ENCODE measurements at places on chromosomes 13 and 19.

DNA sequence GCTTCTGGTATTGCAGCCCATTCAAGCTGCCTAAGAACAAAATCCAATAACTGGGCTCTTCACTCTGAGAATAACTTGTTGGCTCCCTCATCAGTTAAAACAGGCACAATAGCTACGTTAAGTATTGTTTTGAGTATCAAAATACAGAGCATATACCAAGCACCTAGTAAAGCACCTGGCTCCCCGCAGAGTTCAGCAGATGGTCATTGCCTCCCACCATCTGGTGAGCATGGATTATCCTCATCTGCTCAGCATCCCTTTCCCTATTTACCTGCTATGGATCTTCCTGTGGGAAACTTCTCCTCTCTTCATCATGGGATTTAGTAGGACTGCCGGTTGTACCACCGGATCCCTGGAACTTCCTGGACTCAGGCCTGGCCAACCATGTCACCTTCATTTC lies 199.2 kb upstream of the MAB21L1 start:
- DNase-seq = peak; percentile 63

- no peak for DNase-seq
Measured at GRCh38 chr13:34657716-34658115, 284.4 kb upstream of the NBEA start.

DNA sequence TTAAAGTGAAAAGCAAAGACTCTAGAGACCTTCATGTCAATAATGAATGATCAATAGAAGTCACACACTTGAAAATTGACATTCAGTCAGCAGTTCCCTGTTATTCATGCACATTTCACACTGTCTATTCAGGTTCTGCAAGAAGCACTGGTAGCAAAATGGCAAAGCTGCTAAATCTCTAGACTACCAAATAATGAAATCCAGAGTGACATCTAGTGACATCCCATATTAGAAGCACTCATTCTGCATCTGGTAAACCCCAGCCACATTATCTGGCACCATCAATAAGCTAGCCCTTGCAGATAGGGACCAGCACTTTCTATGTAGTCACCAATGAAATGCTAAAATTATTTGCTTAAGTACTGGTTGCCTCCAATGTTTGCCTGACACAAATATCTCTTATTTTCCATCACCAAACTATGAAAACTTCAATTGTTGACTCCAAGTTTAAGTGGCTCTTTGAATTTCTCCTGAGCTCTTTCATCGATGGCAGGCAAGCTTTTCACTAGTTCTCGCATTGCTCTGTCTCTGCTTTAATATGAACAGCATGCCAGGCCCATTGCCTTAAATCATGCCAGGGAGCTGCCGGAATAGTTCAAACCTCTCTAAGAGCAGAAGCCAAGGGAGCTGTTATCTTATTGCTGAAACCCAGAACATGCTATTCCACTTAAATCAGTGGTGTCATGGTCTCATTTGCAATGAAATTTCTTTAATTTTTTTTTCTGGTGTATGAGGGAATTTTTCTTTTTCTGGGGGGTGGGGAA lies 409.9 kb downstream of the MZT1 start:
- DNase-seq = no peak

- no peak for DNase-seq
Measured at GRCh38 chr19:49807058-49807903, 5.8 kb downstream of the FUZ start.

GRCh38 chr19:47660435-47660832 lies 51.5 kb downstream of the BICRA start:
- DNase-seq = no peak
